ENCODE measurements at places on chromosomes 5 and 9.

DNA sequence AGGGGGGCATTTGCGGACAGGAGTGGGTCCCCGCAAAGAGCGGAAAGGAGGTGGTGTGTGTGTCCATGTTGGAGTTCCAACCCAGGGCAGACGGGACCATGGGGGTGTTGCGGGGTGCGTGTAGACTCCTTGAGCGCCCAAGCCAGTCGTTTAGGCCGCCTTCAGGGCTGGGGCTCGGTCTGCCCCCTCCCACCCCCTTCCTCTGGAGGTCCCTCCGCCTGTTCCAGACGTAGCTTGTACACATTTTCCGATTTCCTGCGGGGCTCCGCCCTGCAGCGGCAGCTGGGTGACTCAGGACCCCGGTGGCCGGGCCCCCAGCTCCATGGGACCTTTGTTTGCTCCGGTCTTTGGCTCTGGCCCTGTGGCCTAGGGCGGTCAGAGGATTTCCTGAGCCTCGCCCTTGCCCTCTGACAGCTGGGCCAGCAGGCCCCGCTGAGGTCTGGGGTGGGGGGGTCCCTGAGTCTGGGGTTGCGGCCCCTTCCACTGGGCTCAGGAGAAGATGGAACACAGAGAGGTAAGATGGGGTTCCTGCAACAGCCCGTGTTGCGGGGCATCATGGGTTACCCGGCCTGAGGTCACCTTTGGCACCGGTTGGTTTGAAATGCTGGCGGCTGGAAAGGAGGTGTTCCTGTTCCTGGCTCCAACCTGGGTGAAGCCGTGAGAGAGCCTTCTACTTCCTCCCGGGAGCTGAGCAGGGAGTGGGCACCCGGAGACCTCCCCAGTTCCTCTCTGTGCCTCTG lies 1.5 kb downstream of the PKN3 start:
- DNase-seq: no peak

DNA sequence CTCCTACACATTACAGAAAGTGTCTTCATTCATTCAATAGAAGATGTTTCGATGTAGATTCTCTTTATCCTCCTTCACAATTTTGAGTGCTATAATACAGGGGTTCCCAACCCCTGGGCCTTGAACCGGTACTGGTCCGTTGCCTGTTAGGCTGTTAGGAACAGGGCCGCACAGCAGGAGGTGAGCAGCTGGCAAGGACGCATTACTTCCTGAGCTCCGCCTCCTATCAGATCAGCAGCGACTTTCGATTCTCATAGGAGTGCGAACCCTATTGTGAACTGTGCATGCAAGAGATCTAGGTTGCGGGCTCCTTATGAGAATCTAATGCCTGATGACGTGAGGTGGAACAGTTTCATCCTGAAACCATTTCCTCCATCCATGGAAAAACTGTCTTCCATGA lies 153.0 kb upstream of the SMC2 start:
- no peak for DNase-seq

DNA sequence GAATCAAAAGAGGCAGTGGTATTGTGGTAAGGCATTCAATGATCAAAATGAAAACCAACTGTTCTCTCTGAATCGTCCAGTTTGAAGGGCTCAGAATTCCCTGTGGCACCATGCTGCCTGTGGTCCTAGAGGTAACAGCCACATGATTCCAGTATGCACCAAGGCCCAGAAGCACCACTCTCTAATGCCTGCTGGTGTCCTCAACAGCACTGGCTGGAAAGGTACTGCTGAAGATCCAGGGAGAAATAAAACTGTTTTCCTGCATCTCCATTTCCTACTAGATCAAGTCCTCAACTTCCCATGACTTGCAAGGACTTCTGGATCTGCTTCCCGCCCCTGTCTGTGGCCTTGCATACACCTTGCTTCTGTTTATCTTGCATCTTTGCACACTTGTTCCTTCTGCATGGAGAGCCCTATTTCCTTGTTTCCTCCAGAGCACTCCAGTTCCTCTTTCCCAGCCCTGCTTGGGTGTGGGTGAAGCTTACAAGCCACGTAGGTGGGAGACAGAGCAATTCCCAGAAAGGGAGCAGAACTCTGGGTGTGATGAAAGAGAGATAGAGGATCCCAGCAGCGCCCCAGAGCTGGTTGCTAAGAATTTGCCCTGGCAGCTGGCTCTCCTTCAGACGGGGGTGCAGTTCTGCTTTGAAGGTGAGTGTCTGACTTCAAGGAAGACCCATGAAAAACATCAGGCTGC lies 41.0 kb upstream of the EQTN start:
- no peak for DNase-seq

- DNase-seq: no peak
These were observed 696.5 kb downstream of the NR2F1-AS1 start for GRCh38 chr5:92884469-92884868.

- DNase-seq: no peak
These were observed 214.6 kb upstream of the C9orf72 start for GRCh38 chr9:27787891-27788290.

DNA sequence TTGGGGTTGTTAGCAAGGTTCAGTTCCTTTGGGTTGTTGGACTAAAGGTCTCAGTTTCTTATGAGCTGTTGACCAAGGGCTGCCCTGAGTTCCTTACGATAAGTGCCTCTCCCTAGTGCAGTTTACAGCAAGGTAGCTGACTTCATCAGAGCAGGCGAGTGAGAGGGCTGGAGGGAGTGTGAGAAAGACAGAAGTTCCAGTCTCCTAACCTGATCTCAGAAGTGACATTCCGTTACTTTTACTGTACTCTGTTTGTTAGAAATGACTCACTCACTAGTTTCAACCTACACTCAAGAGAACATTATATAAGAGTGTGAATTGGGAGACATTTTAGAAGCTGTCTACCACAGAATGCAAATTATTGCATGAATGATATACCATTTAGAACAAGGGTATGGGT lies 21.2 kb upstream of the IL31RA start:
- no peak for DNase-seq

DNA sequence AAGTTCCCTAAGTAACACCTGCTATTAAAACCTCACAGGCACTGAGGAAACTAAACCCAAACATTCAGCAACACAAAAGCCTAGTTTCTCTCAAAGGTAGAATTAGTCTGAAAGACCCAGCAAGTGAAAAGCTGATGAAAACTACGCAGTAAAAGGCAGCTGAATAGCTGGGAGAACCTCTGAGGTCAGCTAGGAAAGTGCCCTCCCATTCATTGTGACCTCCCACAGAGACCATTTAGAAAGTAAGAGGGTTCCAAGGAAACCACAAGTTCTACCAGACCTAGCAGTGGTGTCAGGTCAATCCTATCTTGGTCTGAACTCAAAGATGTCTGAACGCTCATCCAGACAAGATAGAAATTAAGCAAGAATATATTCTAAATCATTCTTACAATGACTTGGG lies 144.7 kb downstream of the SSBP2 start:
- DNase-seq: no peak

DNA sequence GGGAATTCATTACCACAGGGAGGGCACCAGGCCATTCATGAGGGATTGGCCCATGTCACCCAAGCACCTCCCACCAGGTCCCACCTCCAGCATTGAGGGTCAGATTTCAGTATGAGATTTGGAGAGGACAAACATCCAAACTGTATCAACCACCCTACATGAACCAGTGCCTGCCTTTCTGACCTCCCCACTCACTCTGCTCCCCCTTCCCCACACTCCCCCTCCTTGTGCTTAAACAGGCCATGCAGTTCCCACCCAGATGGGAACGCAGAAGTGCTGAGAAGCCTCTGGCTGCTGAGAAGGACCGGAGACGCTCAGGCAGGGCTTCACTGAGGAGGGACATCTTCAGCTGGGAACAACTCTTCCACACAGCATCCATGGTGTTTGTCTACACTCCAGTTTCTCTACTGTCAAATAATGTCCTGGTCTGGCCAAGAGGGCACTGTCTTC lies 30.0 kb upstream of the ADAMTS2 start:
- DNase-seq: no peak

GRCh38 chr5:149210968-149211490 lies 60.6 kb upstream of the AFAP1L1 start:
- DNase-seq: no peak

DNA sequence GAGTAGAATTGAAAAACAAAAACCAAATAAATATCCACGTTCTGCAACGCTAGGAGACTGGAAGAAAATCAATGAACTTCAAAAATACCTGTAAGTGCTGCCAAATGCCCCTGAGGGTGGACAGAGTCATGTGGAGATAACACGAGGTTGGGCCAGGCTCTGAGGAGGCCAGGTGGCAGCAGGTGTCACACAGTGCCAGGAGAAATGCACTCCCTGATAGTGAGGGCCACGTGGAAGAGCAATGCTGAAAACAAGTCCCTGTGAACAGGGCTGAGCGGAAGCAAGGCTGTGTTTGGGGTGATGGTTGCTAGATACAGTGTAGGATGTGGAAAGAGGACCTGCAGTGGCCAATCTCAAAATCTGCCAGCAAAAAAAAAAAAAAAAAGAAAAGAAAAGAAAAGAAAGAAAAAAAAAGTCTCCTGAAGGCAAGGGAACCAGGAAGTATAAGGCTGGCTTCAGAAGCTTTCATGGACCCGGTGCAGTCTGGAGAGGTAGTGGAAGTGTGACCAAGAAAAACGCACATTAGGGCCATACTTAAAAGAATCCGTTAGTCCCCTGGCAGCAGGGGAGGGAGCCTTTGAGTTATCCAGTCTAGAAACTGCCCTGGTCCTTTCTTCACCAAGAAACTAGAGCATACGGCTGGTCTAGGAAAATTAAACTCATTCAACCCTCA lies 16.8 kb downstream of the C1QTNF3 start:
- no peak for DNase-seq

DNA sequence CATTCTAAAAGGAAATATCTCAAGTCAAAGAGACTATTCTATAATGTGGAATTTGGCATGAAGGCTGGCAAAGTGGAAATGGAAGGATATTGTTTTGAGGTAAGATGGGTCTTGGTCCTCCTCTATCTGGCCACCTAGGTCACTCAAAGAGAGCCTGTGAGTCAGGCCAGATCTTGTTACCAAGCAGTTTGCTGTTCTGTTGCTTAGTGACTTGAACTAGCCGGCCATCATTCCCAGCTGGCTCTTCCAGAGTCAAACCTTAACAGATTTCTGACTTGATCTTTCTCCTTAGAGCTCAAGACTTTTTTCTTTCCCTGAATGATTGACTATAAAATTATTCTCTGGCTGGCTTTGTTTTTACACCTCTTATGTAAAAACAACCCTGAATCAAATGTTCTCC lies 136.1 kb downstream of the PDE4D start:
- no peak for DNase-seq

DNA sequence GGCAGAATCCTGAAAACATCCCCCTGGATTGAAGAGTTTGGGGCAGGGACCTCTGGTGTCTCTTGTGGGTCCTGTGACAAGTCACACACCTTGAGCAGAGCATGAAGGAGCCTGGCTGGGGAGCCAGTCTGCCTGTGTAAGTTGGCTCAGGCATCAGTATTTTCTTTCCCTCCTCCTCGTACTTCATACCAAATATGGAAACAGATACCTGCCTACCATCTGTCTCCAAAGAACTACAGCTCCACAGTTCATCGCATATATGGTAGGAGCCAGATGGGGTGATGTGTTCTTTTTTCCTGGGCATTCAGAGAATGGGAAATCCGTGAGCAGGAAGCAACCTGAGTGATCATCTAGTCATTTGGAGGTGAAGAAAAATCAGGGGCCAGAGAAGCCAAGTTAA lies 177.3 kb upstream of the RAD23B start:
- DNase-seq: no peak

DNA sequence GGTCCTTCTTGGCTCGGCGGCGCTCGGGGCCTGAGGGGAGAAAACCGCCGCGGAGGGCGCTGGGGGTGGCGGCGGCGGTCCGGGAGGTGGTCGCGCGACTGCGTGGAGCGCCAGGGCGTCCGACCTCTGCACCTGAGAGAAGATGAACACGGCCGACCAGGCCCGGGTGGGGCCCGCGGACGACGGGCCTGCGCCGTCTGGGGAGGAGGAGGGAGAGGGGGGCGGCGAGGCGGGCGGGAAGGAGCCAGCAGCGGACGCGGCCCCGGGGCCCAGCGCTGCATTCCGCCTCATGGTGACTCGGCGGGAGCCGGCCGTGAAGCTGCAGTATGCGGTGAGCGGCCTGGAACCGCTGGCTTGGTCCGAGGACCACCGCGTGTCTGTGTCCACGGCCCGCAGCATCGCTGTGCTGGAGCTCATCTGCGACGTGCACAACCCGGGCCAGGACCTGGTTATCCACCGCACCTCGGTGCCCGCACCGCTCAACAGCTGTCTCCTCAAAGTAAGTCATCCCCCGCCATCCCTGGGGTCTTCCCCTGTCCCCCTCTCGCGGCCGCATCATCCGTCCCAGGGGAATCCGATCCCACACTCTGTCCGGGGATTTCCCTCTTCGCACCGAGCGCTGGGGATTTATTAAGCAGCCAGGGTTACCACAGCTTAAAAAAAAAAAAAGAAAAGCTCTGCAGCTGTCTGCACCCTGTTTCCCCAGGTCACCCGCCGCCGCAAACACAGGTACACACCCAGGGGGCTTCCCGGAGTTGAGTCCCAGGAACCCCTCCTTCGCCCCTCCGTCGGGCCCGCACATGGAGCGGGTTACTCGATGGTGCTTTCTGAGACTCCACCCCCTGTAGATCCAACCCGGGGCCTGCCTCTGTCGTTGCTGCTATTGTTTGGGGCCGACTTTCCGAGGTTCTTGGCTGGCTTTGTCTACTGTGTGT lies at the start of gene GTF3C4:
Gene GTF3C4 (plus strand): TSS at position 8 of the 935 bp plus-strand sequence. CDS start 135 bp downstream, at position 143.
- DNase-seq: no peak

- no peak for DNase-seq
These were observed 1.8 kb downstream of the RANBP17 start for GRCh38 chr5:170863646-170864045.

GRCh38 chr5:2381070-2381469 lies 370.4 kb downstream of the IRX2 start:
- DNase-seq: no peak

DNA sequence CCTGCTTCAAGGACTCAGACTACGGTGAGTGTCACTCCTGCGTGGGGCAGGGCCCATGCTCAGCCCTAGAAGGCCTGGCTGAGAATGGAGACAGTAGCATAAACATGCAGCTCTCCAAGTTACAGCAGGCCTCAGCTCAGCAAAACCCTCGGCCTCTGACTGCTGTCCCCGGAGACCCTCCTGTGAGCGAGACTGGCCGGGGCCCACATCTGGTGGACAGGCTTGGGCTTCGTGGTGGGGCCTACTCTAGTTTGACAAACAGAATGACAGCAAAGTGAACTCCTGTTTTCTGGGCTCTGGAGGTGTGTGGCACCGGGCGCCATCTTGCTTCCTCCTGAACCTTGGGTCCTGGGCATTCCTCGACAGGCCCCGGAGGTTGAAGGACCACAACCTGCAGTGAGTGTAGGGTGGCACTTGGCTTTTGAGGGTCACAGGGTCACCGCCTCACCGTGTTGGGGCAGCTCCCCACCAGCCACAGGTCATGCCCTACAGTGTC lies 97.5 kb downstream of the PHF2 start:
- DNase-seq: no peak

Data from HepG2 (cell line).